DND-41 (cell line): ENCODE measurements at places on chromosomes 7 and 10.

- no peak for DNase-seq
These were observed 393.5 kb downstream of the GFRA1 start for GRCh38 chr10:115879372-115880089.

DNA sequence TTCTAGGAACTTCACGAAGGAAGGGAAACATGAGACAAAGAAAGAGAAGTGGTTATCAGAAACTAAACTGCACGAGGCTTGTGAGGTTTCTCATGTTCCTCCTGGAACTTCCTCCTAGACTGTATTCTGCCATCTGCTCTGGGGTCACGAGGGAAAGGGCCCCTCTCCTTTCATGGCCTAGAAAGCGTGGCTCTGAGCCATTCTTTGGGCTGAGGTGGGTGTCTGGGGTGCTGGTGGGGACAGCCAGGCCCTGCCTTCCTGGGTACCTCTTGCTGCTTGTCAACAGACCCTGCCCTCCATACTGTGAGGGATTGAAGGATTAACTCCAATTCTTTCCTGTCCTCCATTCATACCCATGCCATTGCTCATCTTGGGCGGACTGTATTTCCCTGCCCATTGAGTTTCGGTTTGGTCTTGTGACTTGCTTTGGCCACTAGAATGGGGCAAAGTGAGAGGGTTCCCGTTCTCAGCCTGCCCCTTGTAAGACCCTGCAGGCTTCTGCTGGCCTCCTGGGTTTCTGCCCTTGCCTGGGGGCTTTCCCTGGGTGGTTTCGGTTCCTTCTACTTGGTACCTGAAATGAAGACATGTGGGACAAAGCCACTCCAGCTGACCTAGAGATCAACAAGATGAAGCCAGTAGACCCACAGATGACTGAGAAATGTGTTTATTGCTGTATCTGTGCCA lies 14.9 kb upstream of the GIMAP8 start:
- no peak for DNase-seq

DNA sequence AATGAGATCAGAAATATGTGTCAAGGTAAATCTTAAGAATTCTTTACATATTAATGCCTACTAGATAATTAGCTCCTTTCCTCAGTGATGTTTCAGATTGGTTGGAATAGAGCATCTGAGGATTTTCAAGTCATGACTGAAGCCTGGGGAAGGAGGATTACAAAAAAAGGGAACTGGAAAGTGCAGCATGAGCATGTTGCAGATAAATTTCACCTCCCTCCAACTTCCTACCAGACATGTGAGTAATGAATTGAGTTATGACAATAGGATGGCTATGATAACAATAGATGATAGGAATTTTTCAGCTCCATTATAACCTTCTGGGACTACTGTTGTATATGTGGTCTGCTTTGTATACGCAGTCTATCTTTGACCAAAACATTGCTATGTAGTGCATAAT lies 104.2 kb upstream of the RAB18 start:
- DNase-seq: no peak

- no peak for DNase-seq
These were observed 12.7 kb downstream of the C10orf71 start for GRCh38 chr10:49311555-49312236.

DNA sequence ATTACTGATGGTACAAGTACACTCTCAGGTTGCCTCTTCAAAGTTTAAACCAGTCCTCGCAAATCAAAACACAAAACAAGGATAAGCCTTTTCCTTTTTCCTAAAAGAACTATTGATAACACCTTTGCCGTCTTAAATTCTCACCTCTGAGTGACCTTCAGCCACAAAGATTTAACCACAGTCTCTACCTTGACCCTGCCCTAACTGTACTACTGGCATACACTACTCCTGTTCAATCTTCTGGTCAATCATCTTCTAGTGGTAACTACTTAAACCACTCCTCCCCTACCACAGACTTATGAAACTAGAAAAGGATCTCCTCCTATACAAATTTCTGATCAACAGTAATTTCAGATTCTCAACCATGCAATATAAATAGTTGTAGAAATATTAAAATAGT lies 15.1 kb downstream of the UPF2 start:
- no peak for DNase-seq

DNA sequence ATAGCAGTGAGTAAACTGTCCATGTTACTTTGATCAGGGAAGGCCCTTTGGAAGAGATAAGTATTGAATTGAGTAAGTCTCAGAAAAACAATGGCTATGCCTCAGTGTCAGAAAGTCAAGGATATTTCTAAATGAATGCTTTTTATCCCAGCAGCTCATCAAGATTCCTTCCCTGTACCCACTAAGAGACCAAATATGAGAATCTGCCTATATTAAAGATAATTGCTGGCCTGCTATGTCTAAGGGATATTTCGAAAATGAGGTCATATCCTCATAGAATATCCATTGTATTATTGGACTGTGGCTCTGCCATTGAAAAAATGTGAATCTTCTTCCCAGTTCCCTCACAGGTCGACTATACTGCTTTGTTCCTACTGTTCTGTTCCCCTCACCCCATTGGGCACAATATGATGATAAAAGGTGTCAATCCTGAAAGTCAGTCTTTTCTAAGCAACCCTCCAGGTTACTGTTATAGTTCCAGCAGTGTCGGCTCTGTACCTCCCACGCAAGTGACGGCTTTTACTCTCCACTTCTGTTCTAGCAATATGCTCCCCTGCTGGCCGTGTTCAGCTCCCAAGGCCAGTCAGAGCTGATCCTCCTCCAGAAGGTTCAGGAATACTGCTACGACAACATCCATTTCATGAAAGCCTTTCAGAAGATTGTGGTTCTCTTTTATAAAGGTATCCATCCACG lies 51.7 kb downstream of the BZW2 start:
- DNase-seq: no peak

- no peak for DNase-seq
These were observed 38.4 kb downstream of the DIP2C start for GRCh38 chr10:650886-651615.

- DNase-seq: no peak
These were observed 444.2 kb downstream of the PTPRN2 start for GRCh38 chr7:158143196-158144120.

GRCh38 chr7:117127585-117128168 lies 174.4 kb downstream of the ST7 start:
- DNase-seq: peak; percentile 42

DNA sequence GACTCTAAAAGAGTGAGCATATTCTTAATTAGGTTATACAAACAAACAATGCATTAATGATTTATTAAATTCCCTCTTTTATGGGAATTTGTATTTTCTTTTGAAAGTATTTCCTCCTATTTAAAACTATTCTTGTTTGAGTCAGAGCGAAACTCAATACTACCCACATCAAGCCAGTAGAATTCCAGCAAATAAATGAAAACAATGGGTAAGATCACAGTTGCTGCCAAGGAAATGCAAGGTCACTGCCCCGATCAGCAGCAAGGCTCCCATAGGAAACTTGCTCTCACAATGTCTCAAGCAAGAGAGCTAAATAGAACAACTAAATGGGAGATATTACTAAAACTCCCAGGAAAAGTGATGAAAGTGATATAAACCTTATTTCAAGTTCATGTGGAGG lies 206.3 kb downstream of the THSD7A start:
- DNase-seq: no peak

DNA sequence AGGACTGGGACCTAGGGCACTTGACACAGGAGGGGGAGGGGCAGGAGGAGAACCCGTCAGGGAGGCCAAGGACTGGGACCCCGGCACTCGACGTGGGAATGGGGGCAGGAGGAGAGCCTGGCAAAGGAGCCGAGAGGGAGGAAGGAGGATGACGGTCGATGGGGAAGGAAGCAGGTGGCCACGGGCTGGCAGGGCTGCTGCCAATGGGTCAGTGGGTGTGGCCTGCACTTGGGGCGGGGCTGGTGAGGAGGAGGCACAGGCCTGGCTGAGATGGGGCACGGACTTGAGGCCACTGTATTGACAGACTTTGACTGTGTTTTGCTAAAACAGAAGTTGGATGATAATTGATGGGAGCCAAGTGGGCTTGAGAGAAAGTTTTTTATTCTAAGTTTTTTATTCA lies 68.9 kb downstream of the RBM33 start:
- no peak for DNase-seq

DNA sequence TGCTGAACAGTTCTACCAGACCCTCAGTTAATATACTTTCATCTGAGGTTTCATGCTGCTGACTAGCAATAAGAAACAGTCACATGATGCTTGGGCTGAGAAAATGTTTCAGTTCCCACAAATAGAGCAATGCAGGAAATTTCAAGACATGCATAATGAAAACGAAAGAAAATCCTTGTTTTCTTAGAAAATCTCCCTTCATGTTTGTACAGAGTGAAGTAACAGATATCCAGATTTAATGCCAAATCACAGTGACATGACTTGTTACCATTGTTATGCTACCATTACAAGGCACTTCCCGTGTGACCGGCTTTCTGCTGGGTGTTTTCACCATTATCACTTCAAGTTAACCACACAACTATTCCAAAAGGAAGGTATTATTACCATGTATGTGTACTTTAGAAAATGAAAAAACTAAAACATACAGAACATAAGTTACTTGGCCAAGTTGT lies 121.7 kb downstream of the DOCK4 start:
- DNase-seq: no peak

- peak; percentile 48 for DNase-seq
These were observed 452 bp downstream of the ATE1 start for GRCh38 chr10:121927318-121927840.

- no peak for DNase-seq
These were observed 74.0 kb upstream of the CCDC6 start for GRCh38 chr10:59980356-59980755.

DNA sequence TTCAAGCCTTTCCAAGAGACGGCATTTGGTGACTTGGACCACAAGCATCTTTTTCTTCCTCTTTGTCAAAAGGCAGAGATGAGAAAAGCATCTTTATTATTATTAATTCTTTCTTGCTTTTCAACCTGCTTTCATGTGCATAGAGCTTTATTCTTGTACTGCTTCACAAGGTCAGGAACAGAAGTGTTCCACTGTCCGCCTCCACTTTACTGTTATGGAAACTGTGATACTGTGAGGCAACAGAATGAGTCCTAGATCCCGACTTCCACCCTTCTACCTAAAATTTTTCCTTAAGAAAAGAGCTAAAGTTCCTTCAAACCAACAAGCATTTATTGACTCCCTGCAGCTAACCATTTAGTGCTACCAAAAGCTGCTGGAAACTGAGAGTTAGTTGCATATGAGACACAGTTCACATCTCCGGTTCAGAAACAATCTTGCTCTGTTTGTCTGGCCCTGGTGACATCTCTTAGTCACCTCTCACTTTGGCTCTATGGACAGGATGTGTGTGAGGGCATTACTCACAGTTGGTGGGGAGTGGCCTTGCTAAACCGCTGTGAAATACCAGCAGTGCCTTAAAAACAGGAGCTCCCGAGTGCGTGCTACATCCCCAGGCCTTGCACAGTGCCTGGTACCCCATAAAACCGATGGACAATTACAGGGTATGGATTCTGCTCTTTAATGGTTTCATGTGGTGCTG lies 77.1 kb upstream of the TRIL start:
- no peak for DNase-seq

DNA sequence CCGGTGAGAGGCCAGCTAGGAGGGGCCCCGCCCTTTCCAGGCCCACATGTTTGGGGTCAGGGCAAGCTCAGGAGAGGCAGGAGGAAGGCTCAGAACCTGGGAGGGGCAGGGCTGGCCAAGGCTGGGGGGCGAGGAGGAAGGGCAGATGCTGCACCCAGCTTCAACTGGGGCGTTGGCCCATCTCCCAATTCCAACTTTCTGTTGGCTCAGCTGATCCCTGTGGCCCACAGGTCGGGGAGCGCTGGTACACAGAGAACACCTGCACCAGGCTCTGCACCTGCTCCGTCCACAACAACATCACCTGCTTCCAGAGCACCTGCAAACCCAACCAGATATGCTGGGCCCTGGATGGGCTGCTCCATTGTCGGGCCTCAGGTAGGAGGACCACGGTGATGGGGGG lies 40.1 kb downstream of the ZAN start:
- no peak for DNase-seq

GRCh38 chr7:14389181-14389591 lies 399.7 kb upstream of the ETV1 start:
- DNase-seq: no peak

GRCh38 chr10:29591651-29591968 lies 43.2 kb downstream of the SVIL start:
- no peak for DNase-seq

DNA sequence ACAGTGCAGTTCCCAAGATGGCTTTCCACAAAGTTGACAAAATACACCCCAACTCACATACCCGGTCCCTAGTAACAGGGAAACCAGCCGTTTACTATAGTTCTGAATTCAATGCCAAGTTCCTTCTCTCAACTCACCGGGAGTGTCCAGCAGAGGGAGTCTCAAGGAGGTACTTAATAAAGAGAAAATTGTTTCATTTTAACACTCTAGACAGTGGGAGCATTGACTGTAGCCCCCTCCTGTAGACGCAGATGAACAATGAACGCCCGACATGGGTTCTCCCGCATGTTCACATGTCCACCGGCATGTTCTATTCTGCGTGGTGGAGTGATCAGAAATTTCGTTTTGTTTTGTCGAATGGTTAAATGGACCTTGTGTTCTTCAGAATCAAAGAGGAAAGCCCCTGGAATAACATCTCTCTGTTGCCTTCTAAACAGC lies 1.9 kb downstream of the HIPK2 start:
- peak; percentile 74 for DNase-seq

- DNase-seq: no peak
These were observed 20.6 kb upstream of the ARHGAP12 start for GRCh38 chr10:31949266-31949665.

- DNase-seq: no peak
These were observed 4.8 kb upstream of the ZNF488 start for GRCh38 chr10:47388879-47389278.

DNA sequence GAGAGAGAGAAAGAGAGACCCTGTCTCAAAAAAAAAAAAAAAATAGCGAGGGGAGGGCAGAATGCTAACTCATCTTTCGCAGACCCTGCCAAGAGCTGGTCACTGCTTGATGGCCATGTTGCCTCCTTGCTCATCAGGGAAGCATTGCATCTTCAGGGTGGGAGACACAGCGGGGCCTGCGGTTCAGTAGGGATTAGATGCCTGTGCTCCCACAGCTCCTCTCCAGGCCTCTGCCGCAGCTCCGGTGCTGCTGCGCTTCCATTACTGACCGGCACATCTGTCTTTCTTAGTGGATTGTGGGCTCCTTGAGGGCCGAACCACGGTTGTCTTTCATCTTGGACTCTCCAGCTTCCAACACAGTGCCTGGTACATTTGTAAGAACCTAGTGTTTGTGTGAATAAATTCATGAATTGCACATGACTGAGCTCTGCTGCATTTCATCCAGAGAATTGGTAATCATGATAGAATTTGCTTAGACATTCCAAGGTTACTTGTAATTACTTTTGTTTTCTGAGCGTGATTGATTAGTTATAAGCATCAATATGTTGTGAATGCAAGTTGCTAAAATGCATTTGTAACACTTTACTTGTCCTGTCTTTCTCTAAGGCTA lies 16.8 kb downstream of the HK1 start:
- no peak for DNase-seq

- DNase-seq: no peak
These were observed 2.8 kb downstream of the BET1 start for GRCh38 chr7:94001396-94001795.

GRCh38 chr10:118730756-118731456 lies 23.9 kb downstream of the CACUL1 start:
- DNase-seq: no peak
